Epithelial cell of prostate (primary cell): ENCODE measurements at places on chromosomes 1 and 21.

DNA sequence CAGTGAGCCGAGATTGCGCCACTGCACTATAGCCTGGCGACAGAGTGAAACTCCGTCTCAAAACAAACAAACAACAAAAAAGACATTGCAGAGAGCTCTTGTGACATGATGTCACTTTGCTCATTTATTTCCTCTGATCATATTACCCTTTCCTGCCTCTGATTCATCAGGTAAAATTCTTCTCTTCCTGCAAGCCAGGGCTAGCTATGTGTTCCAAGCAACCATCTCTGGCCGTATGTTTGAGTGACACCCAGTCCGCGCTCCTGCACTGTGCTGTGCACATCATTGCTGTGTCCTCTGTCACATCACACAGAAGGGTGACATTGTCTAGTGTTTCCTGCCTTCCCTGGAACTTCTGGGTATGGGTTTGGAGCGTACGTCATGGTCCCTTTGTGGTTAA, 251.3 kb downstream of the PCP4 start:
- peak; percentile 57 for DNase-seq

GRCh38 chr1:30111431-30111830, 612.0 kb downstream of the MATN1 start:
- no peak for DNase-seq

DNA sequence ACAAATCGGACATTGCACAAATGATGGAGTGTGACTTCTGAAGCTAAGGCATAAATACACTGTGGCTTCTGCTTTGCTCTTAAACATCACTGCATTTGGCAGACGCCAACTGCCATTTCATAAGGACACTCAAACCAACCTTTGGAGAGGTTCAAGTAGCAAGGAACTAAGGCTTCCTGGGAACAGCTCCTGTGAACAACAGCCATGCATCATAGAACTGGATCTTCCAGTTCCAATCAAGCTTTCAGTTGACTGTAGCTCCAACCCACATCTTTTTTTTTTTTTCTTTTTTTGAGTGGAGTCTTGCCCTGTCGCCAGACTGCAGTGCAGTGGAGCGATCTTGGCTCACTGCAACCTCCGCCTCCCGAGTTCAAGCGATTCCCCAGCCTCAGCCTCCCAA, 10.7 kb upstream of the HUNK start:
- DNase-seq = no peak

DNA sequence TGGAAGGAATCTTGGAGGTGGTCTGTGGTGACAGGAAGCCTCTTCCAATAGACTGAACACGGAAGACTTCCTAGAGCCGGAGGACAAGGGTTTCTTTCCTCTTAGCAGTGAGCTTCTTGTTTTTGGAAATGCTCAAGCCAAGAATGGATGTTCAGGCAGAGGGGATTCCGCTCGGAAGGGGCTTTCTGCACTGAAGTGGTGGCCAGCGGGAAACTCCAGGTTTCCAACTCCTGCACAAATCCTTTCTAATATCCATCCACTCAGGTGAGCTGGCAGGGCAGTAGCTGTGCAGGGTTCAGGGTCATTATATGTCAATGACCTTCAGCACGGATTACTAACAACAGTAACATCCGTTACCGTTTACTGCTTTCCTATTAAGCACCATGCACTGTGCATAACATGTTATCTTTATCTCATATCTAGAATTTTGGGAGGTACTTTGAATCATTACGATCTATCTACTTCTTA, 573 bp upstream of the CPT2 start:
- DNase-seq = no peak
